ENCODE measurements at places on chromosomes 5 and 9.

GRCh38 chr5:172733131-172733973 is 37.6 kb downstream of the DUSP1 start:
- no peak for DNase-seq

DNA sequence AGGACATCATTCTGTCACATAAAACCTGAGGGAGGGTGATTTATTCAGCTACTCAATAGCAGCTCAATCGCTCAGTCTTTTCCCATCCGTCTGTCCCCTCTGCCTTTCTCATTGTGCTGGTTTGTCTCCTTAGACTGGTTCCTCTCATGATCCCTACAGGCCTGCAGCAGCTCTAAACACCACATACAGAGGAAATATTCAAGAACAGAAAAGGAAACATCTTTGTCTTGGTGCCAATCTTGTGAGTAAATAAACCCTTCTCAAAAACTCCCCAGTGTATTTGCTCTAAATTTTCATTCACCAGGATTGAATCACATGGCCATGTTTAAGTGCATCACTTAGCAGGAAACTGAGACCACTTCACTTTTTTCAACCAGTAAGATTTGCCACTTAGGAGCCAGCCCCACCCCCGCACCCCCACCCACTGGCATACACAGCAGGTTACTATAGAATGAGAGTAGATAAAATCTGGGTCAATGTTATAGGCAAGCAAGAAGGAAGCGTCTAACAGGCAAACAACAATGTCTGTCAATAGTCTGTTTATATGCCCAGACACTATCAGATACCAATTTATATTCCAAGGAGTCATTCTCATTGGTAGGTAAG is 895.5 kb upstream of the DMAC1 start:
- DNase-seq: no peak

GRCh38 chr5:56816546-56817081 is 1.3 kb downstream of the MAP3K1 start:
- no peak for DNase-seq

GRCh38 chr5:169258372-169259000 is 42.5 kb downstream of the SLIT3 start:
- no peak for DNase-seq

DNA sequence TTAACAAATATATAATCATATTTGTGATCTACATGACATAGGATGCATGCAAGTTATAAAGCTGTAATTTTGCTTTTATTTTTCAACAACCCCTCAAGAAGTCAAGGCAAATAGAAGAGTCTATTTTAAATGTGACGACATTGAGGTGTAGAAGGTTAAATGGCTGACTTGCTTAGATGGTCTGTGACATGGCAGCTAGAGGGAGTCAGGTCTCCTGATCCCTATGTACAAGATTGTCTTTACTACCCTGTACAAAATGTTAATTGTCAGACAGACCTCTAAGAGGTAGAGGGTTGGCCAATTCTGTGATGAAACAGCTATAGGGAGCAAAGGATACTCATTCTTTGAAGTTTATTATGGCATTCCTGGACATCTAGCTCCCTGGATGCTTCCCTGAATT is 380.9 kb upstream of the MEF2C start:
- DNase-seq: no peak

DNA sequence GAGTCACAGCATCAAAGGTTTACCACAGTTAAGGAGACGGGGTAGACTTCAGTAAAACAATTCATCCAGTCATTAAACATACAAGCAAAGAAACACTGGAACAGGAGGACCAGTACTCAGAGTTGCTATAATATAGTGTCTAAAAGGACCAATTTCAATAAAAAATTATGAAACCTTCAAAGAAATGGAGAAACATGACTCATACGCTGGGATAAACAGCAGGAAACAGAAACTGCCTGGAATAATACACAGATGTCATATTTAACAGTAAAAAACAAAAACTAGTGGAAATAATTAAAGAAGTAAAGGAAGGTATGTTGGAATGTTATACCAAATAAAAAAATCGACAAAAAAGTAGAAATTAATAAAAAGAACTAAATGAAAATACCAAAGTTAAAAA is 1075.9 kb downstream of the NR2F1-AS1 start:
- no peak for DNase-seq

DNA sequence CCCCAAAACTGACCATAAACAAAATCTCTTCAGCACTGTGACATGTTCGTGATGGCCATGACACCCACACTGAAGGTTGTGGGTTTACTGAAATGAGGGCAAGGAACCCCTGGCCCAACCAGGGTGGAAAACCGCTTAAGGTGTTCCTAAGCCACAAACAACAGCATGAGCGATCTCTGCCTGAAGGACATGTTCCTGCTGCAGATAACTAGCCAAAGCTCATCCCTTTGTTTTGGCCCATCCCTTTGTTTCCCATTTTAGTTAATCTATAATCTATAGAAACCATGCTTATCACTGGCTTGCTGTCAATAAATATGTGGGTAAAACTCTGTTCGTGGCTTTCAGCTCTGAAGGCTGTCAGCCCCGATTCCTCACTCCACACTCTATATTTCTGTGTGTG is 21.8 kb upstream of the TUT7 start:
- no peak for DNase-seq

DNA sequence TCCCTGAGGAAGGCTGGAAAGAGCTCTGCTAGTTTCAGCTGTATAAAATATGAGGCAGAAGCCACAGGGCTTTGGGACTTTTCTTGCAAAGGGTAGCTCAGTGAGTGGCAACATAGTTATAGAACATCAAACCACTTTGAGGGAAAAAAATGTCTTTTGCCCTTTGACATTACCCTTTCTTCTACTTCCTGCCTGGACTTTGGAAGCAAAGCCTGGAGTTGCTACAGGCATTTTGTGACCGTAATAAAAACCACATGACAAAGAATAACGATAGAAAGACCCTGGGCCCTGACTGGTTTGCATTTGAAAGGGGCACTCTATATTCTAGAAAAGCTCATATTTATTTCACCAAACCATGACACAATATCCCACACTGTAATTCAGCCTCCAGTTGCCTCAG is 440.9 kb downstream of the DIRAS2 start:
- no peak for DNase-seq

DNA sequence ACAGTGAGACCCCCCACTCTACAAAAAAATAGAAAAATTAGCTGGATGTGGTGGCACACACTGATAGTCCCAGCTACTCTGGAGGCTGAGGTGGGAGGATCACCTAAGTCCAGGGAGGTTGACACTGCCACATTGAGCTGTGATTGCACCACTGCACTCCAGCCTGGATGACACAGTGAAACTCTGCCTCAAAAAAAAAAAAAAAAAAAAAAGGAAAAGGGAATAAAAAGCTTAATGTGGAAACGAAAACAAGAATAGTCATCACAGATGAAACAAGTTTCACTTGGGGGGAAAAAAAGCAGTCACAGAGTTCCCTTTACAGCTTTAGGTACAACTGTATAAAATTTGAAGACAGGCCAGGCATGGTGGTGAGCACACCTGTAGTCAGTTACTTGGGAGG is 84.2 kb downstream of the FNBP1 start:
- no peak for DNase-seq

GRCh38 chr5:39080597-39081204 is 6.5 kb upstream of the RICTOR start:
- DNase-seq: no peak

DNA sequence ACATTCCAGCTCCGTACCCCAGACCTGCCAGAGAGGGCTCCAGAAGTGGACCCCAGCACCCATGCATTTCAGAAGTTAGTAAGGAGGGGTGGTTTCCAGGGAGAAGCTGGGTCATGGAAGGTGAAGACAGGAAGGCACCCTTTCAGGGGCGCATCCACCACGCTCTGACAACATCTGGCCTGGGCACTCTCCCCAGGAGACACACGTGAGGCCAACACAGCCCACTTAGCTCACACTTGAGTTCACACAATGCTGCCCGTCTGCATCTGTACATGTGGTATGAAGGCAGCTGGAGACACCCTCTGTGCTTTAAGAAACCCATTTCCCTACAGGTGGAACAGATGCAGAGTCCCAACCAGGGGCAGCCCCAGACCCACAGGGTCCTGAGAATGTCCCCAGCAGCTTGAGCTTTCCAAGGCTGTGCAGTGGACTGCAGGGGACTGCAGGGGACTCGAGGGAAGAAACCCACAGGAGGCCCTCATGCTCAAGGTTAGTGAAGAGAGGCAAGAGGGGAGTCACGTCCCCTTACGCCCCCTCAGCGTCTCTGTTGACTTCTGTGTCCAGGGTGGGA is 326.8 kb upstream of the IRX1 start:
- no peak for DNase-seq

- no peak for DNase-seq
Measured at GRCh38 chr9:36135741-36136271, 727 bp upstream of the GLIPR2 start.
